Naive B cell (primary cell): ENCODE measurements at places on chromosomes 1 and 21.
A peak's percentile ranks its signal among the peaks of the same experiment; 100 is the strongest.

GRCh38 chr1:201016211-201016651 lies 7.3 kb downstream of the KIF21B start:
- no peaks in the 10 kb centered on the region for H3K36me3 ChIP-seq
- H3K4me3 ChIP-seq: peak overlapping the region; percentile 12
- H3K4me1 ChIP-seq: peaks cover 78% of the 10 kb centered on the region
- DNase-seq: no peak
- no peaks in the 10 kb centered on the region for H3K27me3 ChIP-seq

GRCh38 chr1:182971219-182971618 lies 18.3 kb upstream of the SHCBP1L start:
- no peaks in the 10 kb centered on the region for H3K36me3 ChIP-seq
- no peaks in the 10 kb centered on the region for H3K4me1 ChIP-seq
- no peak overlapping the region for H3K4me3 ChIP-seq
- H3K27me3 ChIP-seq: peaks cover 6% of the 10 kb centered on the region
- no peak for DNase-seq

DNA sequence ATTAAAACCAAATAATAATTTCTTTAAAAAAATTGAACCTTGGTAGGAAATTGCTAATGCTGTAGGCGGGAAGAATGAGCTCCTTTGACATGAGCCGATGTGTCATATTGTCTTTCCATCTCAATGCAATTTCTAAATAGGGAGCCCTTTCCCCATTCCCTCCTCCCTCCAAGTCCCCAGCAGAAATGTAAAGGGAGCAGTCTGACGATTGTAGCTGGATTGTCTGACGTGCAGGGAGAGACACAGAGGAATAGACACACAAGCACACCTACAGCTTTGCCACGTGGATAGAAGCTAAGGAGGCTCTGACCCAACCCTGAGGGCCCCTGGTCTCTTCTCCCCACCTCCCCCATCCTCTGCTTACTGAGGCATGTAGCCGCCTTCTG lies 3.6 kb upstream of the SYT6 start:
- H3K36me3 ChIP-seq: peaks cover 8% of the 10 kb centered on the region
- no peaks in the 10 kb centered on the region for H3K4me1 ChIP-seq
- no peak overlapping the region for H3K27ac ChIP-seq
- no peak for DNase-seq

- no peak for DNase-seq
- H3K27ac ChIP-seq: no peak overlapping the region
- peaks cover 6% of the 10 kb centered on the region for H3K4me1 ChIP-seq
- no peak overlapping the region for H3K4me3 ChIP-seq
- peaks cover 9% of the 10 kb centered on the region for H3K27me3 ChIP-seq
- no peaks in the 10 kb centered on the region for H3K36me3 ChIP-seq
Observed at GRCh38 chr1:66723985-66724384, 28.3 kb upstream of the DYNLT5 start.

DNA sequence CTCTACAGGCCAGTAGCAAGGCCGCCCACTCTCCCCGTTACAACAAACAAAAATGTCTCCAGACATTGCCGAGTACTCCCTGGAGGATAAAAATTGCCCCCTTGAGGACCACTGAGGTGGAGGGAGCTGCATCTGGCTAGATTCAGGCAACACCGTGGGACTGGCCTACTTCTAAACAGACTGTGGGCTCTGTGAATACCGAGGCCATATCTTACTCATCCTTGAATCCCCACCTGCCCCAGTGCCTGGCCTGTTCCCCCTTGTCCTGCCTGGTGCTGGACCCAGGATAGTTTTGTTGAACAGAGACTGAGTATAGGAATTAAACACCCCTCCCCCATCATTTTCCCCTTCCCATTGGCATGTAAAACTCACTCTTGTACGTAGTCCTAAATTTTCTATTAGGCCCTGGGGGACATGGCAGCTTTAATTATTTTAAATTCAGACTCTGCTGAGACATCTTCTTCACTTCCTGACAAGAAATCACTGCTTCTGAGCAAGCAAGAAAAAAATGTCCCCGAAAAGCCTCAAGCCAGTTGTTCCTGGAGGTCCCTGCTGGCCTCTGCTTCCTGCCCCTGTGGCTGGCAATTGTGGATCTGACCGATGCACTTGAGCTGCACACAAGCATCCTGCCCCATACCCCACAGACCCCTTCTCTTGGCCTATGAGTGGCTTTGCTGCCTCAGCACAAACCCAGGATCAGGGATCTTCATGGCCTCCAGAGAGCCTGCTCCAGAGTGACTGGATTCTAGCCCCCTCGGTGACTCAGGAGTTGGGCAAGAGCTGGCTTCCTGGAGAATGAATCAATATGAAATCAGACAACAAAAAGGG lies 111.0 kb downstream of the ACTL8 start:
- no peak overlapping the region for H3K4me3 ChIP-seq
- no peaks in the 10 kb centered on the region for H3K36me3 ChIP-seq
- H3K4me1 ChIP-seq: peaks cover 6% of the 10 kb centered on the region

GRCh38 chr1:214496126-214496525 lies 55.3 kb downstream of the PTPN14 start:
- DNase-seq: no peak
- H3K27ac ChIP-seq: no peak overlapping the region
- H3K27me3 ChIP-seq: peaks cover 14% of the 10 kb centered on the region
- no peaks in the 10 kb centered on the region for H3K36me3 ChIP-seq
- no peak overlapping the region for H3K4me3 ChIP-seq
- H3K4me1 ChIP-seq: no peaks in the 10 kb centered on the region

DNA sequence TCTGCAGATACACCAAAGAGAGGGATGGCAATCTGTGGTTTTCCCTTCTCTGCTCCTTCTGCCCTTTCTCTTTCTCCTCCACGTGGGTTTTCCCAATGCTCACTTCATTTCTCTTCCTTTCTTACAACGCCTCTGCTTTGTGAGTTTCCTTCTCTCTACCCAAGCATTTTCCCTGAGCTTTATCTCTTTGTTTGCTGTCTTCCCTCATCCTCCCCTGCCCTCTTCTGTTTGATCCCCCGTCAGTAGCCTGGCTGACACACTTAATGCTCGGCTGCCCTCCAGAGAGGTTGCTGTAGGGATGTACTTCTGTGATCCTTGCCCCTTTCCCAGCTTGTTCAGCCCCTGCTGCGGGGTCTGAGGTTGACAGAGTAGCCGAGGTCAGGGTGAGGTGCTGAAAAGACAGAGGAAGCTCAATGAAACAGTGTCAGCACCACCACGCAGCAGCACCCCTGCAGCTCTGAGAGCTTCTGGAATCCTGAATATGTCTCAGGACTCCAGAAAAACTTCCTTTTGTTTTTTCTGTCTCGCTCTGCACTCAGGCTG lies 6.0 kb downstream of the EDARADD start:
- H3K4me3 ChIP-seq: no peak overlapping the region
- peaks cover 21% of the 10 kb centered on the region for H3K27me3 ChIP-seq
- peaks cover 7% of the 10 kb centered on the region for H3K4me1 ChIP-seq
- peaks cover 8% of the 10 kb centered on the region for H3K36me3 ChIP-seq
- no peak for DNase-seq

- H3K27ac ChIP-seq: no peak overlapping the region
- H3K36me3 ChIP-seq: peaks cover 24% of the 10 kb centered on the region
Observed at GRCh38 chr1:50416150-50416527, 7.1 kb downstream of the DMRTA2 start.

DNA sequence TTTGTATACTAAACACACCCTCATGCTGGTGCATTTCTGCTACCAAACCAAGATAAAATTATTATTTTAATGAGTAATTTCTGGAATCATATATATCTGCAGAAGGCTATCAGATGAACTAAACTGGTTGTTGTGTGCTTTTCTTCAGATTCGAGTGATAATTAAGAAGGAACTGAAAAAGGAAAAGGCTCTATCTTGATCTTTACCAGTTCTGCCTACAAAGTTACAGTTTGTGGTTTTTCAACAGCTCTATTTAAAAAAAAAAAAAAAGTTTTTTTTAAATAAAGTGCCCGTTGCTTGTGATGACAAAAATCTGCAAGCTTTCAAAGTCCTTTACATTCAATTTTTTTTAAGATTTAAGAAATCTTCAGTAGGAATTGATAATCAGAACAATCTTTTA lies 13.6 kb downstream of the DENND1B start:
- DNase-seq: no peak
- H3K4me1 ChIP-seq: peaks cover 19% of the 10 kb centered on the region
- no peak overlapping the region for H3K27ac ChIP-seq
- H3K4me3 ChIP-seq: no peak overlapping the region
- H3K36me3 ChIP-seq: no peaks in the 10 kb centered on the region

DNA sequence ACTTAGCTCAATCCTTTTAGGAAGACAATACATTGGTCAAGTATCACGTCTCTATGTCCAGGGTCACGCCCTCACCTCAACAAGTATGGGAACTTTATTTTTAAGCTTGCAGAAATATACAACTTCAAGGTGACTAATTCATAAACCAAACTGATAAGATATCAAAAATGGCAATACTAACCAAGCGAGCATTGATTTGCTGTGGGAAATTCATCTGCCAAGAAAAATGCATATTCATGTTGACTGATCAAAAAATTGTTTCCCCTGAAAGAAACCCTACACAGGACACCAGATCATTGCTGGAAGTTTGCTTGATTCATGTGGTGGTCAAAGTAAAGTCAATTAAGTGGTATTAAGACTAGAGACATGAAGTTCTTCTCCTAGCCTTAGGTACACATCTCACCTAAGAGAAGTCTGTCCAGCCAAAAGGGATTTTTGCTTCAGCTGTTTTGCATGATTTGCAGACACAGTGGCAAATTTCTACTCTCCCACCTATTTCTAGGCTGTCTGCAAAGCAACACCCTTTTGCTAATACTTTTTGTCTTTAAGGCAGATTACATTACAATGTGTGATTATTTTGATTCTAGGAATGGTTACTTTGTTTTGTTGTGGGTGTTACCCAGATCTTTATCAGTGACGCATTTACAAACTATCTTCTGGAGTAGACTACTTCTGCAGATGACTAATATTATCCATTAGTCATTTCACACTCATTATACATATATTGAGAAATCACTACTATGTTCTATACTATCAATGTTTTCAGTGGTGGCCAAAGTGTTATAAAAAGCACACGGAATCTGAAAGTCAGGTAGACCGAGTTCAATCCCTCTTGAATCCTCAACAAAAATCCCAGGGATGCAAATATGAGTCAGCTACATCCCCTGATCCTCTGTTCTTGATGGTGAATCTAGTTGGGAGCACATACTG lies 12.4 kb downstream of the SAMSN1 start:
- peaks cover 24% of the 10 kb centered on the region for H3K36me3 ChIP-seq
- peak overlapping the region; percentile 74 for H3K27ac ChIP-seq
- H3K27me3 ChIP-seq: no peaks in the 10 kb centered on the region
- H3K4me1 ChIP-seq: peaks cover 13% of the 10 kb centered on the region
- DNase-seq: peak; percentile 20

GRCh38 chr1:23177438-23178380 lies 9.1 kb upstream of the LUZP1 start:
- peak overlapping the region; percentile 89 for H3K27ac ChIP-seq
- H3K4me1 ChIP-seq: peaks cover 39% of the 10 kb centered on the region
- peak overlapping the region; percentile 80 for H3K4me3 ChIP-seq
- H3K36me3 ChIP-seq: no peaks in the 10 kb centered on the region
- H3K27me3 ChIP-seq: peaks cover 2% of the 10 kb centered on the region

GRCh38 chr1:65255035-65255655 lies 54.2 kb upstream of the DNAJC6 start:
- DNase-seq: no peak
- no peak overlapping the region for H3K27ac ChIP-seq
- peaks cover 11% of the 10 kb centered on the region for H3K4me1 ChIP-seq
- H3K27me3 ChIP-seq: peaks cover 28% of the 10 kb centered on the region
- no peaks in the 10 kb centered on the region for H3K36me3 ChIP-seq
- peak overlapping the region; percentile 95 for H3K4me3 ChIP-seq

DNA sequence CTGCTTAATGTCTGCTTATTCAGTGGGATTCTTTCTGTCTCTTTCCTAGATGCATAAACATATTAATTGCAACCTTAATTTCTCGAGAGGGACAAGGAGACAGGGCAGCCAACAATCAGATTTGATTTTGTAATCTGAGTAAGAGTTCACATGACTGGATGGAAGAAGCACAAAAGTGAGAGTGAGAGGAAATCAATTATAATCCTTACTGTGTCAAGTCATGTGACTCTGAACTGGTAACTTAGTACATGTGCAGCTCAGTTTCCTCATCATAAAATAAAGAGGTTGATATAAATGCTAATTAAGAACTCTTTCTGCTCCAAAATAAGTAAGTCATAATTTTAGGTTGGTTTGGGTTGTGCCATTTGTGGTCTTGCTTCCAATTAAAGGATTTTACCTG lies 439.5 kb downstream of the AMY1C start:
- no peaks in the 10 kb centered on the region for H3K36me3 ChIP-seq
- DNase-seq: no peak
- H3K27ac ChIP-seq: no peak overlapping the region
- no peaks in the 10 kb centered on the region for H3K27me3 ChIP-seq

DNA sequence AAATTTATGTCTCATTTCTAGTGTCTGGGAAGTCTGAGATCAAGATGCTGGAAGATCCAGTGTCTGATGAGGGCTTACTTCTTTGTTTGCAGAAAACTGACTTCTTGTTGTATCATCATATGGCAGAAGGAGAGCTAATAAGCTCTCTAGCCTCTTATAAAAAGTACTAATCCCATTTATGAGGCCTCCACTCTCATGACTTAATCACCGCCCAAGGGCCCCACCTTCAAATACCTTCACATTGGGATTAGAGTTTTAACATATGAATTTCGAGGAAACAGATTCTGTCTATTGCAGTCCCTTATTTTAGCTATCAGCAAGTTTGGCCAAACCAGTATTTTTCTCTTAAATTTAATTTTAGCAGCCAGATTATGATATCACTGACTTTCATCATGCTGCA lies 150.2 kb upstream of the TMPRSS15 start:
- no peak overlapping the region for H3K27ac ChIP-seq
- no peaks in the 10 kb centered on the region for H3K4me1 ChIP-seq
- H3K36me3 ChIP-seq: no peaks in the 10 kb centered on the region
- H3K4me3 ChIP-seq: no peak overlapping the region

DNA sequence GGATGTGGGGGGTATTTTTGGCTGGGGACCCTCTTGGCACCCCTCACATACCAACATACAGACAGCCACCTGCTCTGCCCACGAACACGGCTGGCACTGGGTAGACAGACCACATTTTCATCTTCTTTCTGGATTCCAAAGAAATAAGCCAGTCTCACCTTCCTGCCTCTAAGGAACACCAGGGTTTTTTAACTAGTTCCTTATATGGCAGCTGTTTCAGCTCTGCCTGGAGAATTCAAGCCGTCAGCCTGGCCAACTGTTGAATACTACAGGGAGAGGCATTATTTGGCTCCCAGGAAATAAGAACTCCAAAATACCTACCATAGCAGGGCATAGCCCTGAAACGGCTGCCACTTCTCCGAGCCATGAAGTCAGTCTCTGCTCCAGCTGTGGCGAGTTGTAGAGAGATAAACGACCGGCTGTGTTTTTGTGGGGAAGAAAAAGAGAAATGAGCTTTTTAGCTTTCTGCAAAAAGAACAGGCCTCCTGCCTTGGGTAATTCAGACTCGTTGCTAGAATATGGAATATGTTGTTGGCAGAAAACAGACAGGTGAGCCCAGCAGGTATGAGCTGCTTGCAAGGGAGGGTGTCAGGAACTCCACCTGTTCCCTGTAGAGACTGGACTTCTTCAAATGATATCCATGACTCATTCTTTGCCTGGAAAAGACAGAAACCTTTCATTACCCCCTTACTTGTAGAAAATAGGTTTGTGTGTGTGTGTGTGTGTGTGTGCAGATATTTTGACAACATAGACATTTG lies 51.8 kb downstream of the MT1HL1 start:
- H3K27ac ChIP-seq: no peak overlapping the region
- no peaks in the 10 kb centered on the region for H3K4me1 ChIP-seq
- DNase-seq: no peak
